T-helper 17 cell (primary cell): ENCODE measurements at places on chromosomes 6 and 20. TPM values are rescaled to one million over a fixed set of nuclear protein-coding genes. Genes with fewer than 3 reads are reported as not detected.

DNA sequence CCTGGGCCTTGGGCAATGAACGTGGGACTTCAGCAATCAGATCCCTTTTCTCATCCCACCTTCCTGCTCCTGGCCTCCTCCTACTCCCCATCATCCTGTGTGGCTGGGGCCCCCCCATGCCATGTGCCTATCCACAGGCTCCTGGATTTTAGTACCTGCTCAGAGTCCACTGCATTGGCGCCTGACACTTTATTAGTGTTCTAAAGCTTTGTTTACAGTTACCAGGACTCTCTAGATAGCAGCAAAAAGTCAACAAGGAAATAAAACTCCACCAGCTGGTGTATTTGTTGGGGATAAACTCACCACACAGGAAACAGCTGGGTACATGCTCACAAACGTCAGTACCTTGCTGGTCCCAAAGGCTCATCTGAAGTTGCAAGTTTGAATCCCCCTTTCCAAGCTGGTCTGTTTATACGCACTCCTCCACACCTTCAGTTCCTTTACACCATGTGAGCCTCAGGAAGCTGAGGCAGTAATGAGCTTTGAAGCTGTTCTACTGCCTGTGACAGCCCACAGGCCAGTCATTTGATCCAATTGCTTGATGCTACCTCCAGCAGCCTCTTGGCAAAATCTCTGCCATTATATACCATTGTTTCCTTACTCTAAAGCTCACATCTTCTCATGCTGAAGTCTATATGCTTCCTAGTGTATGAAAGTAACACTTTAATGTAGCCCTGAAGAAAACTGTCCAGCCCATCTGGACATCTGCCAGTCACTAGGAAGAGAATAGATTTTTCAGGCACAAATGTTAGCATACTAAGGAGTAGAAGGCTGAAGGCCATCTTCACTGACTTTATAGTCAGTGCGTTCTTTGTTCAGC, 76.6 kb downstream of the ANKEF1 start:
- no peak for DNase-seq
- no peak overlapping the region for H3K4me3 ChIP-seq
- H3K36me3 ChIP-seq: no peaks in the 10 kb centered on the region

GRCh38 chr6:4084444-4085331, 5.8 kb upstream of the FAM217A start:
- H3K4me1 ChIP-seq: peaks cover 6% of the 10 kb centered on the region
- H3K36me3 ChIP-seq: peaks cover 2% of the 10 kb centered on the region
- no peak for DNase-seq

- H3K27me3 ChIP-seq: no peaks in the 10 kb centered on the region
- H3K4me1 ChIP-seq: no peaks in the 10 kb centered on the region
- H3K36me3 ChIP-seq: no peaks in the 10 kb centered on the region
Observed at GRCh38 chr6:156306531-156306930, 470.6 kb upstream of the ARID1B start.

DNA sequence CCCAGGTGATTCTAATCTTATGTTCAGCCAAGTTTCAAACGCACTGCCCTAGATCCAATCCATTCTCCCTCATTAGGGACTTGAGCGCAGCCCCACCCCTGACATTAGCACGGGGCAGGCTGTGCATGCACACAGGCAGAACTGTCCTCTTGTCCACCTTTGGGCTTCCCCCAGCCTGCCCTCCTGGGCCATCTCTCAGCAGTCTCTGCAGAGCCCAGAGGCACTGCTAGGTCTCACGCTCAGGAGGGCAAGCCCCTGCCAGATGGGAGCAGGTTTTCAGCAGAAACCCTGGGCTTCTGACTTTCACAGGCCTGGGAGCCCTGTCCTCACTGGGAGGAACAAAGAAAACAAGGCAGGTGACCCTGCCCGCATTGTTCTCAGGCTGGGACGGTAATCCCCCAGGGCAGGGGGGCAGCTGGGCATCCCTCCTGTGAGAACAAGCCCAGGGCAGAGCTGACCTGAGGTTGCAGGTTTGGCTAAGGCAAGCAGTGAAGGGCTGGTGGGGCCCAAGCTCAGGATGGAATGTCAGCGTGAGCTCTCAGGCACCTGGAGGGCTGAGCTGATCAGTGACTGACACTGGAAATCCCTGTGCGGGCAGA, 24.5 kb downstream of the KCNK5 start:
- H3K27ac ChIP-seq: no peak overlapping the region
- H3K27me3 ChIP-seq: peaks cover 5% of the 10 kb centered on the region
- DNase-seq: no peak
- peaks cover 10% of the 10 kb centered on the region for H3K4me1 ChIP-seq

GRCh38 chr20:61524951-61525666, 273.0 kb downstream of the CDH4 start:
- no peak for DNase-seq
- H3K27ac ChIP-seq: no peak overlapping the region
- no peak overlapping the region for H3K4me3 ChIP-seq
- no peaks in the 10 kb centered on the region for H3K27me3 ChIP-seq

DNA sequence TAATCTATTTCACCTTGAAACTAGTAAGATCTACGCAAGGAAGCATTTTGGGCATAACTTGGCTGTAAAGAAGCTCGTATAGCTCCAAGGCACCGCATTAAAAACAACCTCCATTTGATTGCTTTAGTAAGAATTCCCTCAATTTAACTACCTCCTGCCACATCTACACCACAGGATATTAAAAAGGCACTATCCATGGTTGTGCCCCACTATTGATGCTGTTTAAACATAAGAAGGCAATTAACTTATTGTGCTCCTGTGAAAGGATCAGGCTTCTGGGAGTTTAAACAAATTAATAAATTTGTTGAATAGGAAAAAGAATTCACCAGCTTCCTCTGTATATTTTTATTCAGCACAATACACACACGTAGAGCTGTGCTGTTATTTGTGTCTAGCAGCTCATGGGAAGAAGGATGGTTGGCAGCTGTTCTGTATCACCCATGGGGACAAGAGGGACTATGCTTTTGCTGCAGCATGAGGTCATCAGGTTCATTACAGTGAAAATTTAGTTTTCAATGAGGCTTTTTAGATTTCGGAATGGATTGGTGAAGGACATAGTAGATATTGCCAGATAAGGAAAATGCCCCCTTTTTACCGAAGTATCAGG, 513.3 kb downstream of the HAO1 start:
- no peaks in the 10 kb centered on the region for H3K4me1 ChIP-seq
- no peaks in the 10 kb centered on the region for H3K27me3 ChIP-seq
- no peak overlapping the region for H3K27ac ChIP-seq
- no peak for DNase-seq
- no peaks in the 10 kb centered on the region for H3K36me3 ChIP-seq

GRCh38 chr20:33703498-33704137, 16.5 kb downstream of the PXMP4 start:
- H3K36me3 ChIP-seq: no peaks in the 10 kb centered on the region
- H3K4me1 ChIP-seq: peaks cover 3% of the 10 kb centered on the region
- H3K27me3 ChIP-seq: no peaks in the 10 kb centered on the region
- H3K4me3 ChIP-seq: no peak overlapping the region
- no peak for DNase-seq

DNA sequence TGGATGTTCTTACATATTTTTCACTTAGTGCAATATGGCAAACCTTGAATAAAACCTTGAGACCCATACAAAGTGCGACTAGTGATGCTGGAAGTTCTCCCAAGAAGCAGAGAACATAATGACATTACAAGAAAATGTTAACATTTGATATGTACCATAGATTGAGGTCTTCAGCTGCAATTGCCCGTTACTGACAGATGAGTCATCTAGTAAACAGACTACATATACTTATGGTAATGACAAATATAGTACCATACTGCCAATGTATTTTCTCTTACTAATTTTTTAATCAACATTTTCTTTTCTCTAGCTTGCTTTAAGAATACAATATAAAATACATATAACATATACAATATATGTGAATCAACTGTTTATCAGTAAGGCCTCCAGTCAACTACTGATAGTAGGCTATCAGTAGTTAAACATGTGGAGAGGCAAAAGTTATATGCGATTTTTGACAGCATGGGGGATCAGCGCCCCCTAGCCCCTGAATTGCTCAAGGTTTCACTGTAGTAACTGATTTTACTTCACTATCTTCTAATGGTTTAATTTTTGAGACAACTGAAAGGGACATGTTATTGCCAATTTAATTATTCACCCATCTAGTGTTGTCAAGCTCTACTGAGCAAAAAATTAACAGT, 166.7 kb upstream of the ADGRB3 start:
- H3K4me3 ChIP-seq: no peak overlapping the region
- no peak for DNase-seq
- H3K27me3 ChIP-seq: no peaks in the 10 kb centered on the region
- no peak overlapping the region for H3K27ac ChIP-seq

DNA sequence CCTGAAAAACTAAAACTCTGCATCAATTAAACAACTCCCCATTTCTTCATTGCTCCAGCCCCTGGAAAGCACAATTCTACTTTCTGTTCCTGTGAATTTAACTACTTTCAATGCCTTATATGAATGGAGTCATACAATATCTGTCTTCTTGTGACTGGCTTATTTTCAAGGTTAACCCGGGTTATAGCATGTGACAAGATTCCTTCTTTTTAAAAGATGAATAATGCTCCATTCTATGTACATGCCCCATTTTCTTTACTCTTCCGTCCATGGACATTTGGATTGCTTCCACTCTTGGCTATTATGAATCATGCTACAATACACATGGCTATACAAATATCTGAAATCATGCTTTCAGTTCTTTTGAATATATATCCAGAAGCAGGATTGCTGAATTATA, 334.9 kb upstream of the ID4 start:
- H3K36me3 ChIP-seq: no peaks in the 10 kb centered on the region
- H3K27me3 ChIP-seq: no peaks in the 10 kb centered on the region
- no peaks in the 10 kb centered on the region for H3K4me1 ChIP-seq
- no peak overlapping the region for H3K27ac ChIP-seq
- DNase-seq: no peak
- no peak overlapping the region for H3K4me3 ChIP-seq

- no peak overlapping the region for H3K4me3 ChIP-seq
- no peaks in the 10 kb centered on the region for H3K27me3 ChIP-seq
- DNase-seq: no peak
- H3K36me3 ChIP-seq: peaks cover 26% of the 10 kb centered on the region
Observed at GRCh38 chr6:45951321-45952167, 64.1 kb downstream of the CLIC5 start.

UBD gene
- total RNA-seq: not detected

TFAP2D gene
- not detected for total RNA-seq

TPX2 gene
- total RNA-seq: 0.57 TPM
